Activated CD8-positive, alpha-beta memory T cell treated with anti-CD3 and anti-CD28 coated beads, Interleukin-2, amount 10 ng/mL, durations not matched to agents 7 days and 5 days (primary cell): ENCODE measurements at places on chromosomes 4 and X.

- peak; percentile 77 for DNase-seq
Observed at GRCh38 chr4:56909086-56909894, 1.6 kb downstream of the REST start.

- DNase-seq, result no peak
Observed at GRCh38 chrX:116009861-116010710, 160.5 kb upstream of the AGTR2 start.

DNA sequence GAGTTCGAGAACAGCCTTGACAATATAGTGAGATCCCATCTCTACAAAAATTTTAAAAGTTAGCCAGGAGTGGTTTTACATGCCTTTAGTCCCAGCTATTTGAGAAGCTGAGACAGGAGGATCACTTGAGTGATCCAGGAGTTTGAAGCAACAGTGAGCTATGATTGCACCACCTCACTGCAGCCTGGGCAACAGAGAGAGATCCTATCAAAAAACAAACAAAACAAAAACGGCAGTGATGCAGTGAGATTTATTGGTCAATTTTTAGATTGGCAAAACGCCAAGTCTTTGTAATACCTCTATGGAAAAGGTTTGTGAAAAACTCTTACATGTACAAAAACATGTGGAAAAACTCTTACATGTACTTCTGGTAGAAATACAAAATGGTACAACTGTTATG is 91.3 kb downstream of the PTPN13 start:
- no peak for DNase-seq

DNA sequence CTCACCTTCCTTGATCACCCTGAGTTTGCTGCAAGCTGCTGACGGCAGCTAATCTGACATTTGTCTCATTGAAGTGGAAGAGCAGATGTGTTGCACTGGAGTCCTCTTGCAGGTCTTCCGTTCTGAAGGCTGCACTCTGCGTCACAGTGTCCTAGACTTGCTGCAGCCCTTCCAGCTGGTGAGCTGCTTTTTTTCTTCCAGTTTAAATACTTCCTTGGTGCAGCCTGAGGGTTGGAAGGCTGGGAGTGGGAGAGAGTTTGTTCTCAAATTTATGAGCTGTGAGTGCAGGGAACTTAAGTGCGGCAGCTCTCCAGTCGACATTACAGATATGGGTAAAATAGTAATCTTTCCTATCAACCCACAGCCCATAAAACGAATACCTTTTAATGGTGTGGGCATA is 303.6 kb upstream of the FAT1 start:
- no peak for DNase-seq

DNA sequence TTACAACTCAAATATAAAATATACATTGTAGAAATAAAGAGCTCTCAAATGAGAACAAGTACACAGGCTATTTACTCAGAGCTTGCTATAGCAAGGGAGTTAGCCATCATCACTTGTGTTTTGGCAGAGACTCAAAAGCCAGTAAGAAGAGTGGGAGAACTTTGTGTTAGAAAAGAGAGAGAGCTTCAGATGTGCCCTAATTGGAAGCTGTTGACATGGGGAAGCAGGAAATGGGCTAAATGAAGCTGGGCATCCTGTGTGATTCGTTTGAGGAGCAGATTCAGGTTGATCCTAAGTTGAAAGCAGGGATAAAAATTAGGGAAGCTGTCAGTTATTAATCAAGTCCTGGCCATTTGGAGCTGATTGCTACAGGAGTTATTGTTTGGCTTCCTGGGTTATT is 207.4 kb upstream of the MAOA start:
- no peak for DNase-seq

DNA sequence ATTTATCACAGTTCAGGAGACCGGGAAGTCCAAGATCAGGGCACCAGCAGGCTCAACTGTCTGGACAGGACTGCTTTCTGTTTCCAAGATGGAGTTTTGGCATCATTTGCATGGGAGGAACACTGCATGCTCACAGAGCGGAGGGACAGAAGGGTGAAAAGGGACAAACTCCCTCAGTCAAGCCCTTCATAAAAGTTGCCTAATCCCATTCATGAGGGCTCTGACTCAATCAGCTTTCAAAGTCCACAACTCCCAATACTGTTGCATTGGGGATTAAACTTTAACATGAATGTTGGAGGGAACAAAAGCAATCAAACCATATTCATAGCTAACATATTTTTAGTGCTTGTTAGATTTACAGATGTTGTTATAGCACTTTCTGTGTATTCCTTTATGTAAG is 158.9 kb upstream of the MAD2L1 start:
- DNase-seq, result no peak

DNA sequence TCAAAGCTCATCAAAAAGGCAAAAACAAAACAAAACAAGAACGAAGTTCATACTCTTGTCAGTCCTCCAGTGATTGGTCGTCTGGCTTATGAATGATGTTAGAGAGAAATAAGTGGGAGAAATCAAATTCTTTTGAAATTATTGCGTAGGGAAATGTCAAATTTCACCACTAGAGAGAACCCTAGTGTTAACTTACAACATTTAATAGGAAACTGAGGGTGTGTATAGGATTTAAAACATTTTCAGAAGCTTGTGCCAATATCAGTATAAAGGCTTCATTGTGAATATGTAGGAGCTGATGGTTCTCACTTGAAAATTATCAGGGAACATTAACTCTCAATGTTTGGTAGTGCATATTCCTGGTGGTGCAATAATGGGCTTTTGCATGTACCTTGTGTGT is 17.4 kb downstream of the ADH6 start:
- no peak for DNase-seq

GRCh38 chrX:53211391-53211978 is 13.5 kb downstream of the KDM5C start:
- DNase-seq, result no peak

DNA sequence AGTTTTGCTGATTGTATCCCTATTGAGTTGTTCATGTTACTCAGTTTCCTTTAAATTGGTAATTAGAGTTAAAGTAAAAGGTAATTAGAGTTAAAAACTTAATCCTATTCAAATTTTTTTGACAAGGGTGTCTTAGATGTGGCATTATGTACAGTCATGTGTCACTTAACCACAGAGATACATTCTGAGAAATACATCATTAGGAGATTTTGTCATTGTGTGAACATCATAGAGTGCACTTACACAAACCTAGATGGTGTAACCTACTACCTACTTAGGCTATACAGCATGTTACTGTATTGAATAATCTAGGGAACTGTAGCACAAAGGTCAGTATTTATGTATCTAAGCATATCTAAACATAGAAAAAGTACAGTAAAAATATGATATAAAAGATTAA is 39.2 kb downstream of the BEX3 start:
- DNase-seq, result no peak

DNA sequence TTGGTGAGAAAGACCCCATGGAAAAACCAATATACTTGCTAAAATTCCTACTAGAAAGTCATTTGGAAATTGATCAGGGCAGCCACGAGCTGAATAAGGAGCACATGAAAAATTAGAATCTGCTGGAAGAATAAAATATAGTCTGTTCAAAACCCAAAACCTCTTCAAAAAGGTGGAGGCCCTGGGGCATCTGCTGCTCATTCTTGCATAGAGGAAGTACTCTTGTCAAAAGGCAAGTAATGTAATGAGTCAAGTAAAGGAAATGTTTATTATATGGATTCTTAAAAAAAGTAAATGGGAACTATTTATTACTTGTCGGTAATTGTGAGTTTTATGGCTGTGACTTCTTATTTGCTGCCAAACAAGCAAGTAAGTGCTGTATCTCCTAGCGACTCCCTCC is 109.5 kb downstream of the GK start:
- DNase-seq, result no peak

- DNase-seq, result no peak
Observed at GRCh38 chr4:186451982-186452381, 103.4 kb downstream of the MTNR1A start.

GRCh38 chr4:112371361-112371760 is 74.2 kb downstream of the ALPK1 start:
- no peak for DNase-seq

- no peak for DNase-seq
Observed at GRCh38 chr4:2788532-2789103, 4.3 kb upstream of the SH3BP2 start.

GRCh38 chr4:48491514-48492176 is 1.6 kb downstream of the ZAR1 start:
- DNase-seq, result no peak

GRCh38 chr4:1285790-1286553 is 3.7 kb upstream of the MAEA start:
- peak; percentile 70 for DNase-seq

DNA sequence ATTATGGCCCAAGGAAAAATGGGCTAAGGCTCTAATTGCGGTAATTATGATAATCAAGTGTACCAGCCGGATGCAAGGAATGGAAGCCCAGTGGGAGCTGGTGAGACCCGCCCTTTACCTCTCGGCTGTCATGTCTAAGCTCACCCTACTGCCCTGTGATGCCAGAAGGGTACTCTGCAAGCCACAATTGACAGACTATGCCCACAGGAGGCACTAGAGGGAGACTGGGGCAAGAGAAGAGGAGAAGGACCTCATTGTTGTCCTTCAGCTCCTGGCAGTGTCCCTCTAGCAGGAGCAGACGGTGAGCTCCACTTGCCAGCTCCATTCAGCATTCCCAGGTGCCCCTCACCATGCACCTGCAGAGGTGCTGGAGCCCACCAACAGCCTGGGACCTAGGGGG is 141.8 kb downstream of the SMIM20 start:
- DNase-seq, result no peak

- no peak for DNase-seq
Observed at GRCh38 chrX:39974270-39974669, 123.5 kb downstream of the BCOR start.

- no peak for DNase-seq
Observed at GRCh38 chr4:98771959-98772632, 113.7 kb upstream of the TSPAN5 start.

DNA sequence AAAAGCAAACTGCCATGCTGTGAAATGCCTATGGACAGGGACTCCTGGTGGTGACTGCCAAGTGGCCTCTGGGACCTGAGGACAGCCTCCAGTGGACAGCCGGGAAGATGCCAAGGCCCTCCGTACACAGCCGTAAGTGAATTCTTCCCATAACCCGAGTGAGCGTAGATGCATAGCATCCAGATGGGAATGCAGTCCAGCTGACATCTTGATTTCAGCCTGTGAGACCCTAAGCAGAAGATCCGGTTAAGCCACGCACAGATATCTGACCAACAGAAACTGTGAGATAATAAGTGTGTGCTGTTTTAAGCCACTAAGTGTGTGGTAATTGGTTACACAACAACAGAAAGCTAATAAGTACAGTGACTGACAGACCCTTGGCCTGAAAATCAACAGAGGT is 55.9 kb downstream of the TMEM156 start:
- no peak for DNase-seq

DNA sequence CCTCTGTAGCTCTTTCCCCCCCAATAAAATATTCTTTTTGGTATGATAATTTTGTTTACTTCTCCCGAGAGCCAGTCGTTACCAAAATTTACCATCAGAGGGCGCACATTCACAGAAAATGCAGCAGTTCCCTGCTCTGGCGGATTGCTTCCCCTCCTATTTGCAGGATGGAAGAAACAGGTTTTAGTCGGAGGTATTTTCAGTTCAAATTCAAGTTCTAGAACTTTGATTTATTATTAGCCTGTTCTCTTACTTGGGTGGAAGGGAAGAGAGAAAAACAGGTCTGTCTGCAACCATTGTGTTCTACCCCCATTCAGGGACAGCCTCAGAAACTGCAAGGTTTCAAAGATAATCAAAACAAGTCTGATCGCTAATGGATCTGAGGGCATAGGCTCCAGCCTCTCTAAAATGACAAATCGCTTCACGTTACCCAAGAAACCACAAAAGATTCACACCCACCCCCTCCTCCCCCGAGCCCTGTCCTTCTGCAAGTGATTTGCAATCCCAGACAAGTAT is 263.8 kb upstream of the RPS6KA3 start:
- DNase-seq, result peak; percentile 65

- no peak for DNase-seq
Observed at GRCh38 chrX:17594693-17595092, 142.6 kb upstream of the SCML1 start.

- DNase-seq, result no peak
Observed at GRCh38 chrX:11724122-11725017, 33.7 kb upstream of the MSL3 start.

- no peak for DNase-seq
Observed at GRCh38 chr4:38161208-38162113, 201.3 kb downstream of the PTTG2 start.

- DNase-seq, result no peak
Observed at GRCh38 chrX:113470166-113470565, 629.5 kb upstream of the AMOT start.

DNA sequence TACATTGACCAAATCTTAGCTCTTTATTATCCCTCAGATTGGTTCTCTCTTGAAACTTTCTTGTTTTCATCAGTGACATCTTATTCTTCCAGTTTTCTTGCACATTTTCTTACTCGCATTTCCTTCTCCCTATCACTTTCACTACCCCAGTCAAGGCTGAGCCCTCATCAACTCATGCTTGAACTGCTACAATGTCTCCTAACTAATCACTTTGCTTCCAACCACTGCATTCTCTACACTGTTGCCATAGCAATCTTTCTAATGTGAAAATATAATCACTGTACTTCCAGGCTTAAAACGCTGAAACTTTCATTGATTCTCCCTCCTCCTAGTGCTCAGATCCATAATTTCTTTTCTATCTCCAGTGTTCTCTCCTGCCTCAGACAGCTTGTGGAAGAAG is 22.2 kb upstream of the LPAR4 start:
- no peak for DNase-seq

DNA sequence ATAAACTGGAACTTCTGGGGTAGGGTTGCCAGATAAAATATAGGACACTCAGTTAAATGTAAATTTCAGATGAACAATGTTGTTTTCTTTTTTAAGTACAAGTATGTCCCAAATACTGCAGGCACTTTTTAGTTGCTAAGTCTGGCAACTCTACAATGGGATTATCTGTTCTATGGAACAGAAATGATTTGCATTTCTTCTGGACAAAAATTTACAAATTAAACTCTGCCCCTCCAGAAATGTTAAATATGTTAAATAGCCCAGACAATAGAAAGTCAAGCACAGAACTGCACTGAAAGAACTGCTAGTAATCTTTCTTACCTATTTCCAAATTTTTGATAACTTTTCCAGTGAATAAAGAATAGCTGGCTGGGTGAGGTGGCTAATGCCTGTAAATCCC is 140.1 kb upstream of the DDX53 start:
- no peak for DNase-seq

- no peak for DNase-seq
Observed at GRCh38 chr4:85557016-85557901, 82.3 kb downstream of the ARHGAP24 start.

- DNase-seq, result no peak
Observed at GRCh38 chrX:152819266-152819665, 11.3 kb downstream of the CETN2 start.

DNA sequence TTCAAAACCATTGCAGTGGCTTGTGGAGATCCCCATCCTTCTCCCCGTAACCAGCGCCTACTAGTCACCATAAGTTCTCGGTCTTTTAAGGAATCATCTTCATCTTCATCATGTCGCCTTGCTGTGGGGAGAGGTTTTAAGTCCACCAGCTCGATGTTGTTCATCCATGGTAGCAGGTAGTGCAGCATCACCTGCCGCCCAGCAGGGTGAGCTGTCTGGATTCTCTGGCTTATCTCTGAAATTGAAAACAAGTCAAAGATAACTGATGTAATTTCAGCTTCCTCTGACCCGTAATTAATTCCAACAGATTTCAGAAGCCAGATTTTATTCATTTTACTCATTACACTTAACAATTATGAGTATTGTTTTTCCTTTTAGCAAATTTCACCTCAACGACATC is 67.4 kb downstream of the ZAR1 start:
- DNase-seq, result no peak

GRCh38 chr4:86977621-86978184 is 42.9 kb downstream of the AFF1 start:
- DNase-seq, result peak; percentile 57

- no peak for DNase-seq
Observed at GRCh38 chr4:154709550-154709949, 34.2 kb upstream of the LRAT start.

- no peak for DNase-seq
Observed at GRCh38 chr4:174324725-174325124, 41.0 kb downstream of the CEP44 start.
